Activated CD8-positive, alpha-beta memory T cell treated with anti-CD3 and anti-CD28 coated beads for 24 hours (primary cell): ENCODE measurements at places on chromosomes 16 and 17.

- DNase-seq: no peak
Measured at GRCh38 chr17:7466639-7467341, 12.6 kb downstream of the ZBTB4 start.

DNA sequence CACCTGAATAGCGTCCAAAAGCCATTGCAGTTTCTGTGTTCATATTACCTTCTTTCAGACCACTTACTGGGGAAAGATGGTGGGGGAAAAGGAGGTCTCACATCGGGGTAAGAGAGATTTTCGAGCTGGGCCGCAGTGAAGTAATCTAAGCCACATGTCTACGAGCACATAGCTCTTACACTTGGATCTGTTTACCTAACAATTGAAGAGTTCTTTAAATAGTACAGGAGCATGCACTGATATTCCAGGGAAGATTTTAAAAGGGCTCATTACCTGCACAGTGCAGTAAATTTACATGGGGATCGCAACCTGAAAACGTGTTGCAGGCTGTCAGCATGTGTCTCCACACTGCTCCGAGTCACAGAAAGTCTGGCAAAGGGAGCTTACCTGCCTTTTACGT lies 12.6 kb downstream of the MAF start:
- no peak for DNase-seq

DNA sequence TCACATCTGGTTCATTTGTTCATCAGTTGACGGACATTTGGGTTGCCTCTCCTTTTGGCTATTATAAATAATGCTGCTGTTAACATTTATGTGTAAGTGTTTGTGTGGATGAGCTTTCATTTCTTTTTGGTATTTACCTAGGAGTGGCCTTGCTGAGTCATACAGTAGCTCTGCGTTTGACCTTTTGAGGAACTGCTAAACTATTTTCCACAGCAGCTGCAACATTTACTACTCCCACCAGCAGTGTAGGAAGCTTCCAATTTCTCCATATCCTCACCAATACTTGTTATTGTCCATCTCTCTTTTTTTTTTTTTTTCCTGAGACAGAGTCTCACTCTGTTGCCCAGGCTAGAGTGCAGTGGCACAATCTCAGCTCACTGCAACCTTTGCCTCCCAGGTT lies 20.7 kb upstream of the PLCG2 start:
- no peak for DNase-seq

- DNase-seq: no peak
Measured at GRCh38 chr16:53899431-53899830, 195.5 kb downstream of the FTO start.

DNA sequence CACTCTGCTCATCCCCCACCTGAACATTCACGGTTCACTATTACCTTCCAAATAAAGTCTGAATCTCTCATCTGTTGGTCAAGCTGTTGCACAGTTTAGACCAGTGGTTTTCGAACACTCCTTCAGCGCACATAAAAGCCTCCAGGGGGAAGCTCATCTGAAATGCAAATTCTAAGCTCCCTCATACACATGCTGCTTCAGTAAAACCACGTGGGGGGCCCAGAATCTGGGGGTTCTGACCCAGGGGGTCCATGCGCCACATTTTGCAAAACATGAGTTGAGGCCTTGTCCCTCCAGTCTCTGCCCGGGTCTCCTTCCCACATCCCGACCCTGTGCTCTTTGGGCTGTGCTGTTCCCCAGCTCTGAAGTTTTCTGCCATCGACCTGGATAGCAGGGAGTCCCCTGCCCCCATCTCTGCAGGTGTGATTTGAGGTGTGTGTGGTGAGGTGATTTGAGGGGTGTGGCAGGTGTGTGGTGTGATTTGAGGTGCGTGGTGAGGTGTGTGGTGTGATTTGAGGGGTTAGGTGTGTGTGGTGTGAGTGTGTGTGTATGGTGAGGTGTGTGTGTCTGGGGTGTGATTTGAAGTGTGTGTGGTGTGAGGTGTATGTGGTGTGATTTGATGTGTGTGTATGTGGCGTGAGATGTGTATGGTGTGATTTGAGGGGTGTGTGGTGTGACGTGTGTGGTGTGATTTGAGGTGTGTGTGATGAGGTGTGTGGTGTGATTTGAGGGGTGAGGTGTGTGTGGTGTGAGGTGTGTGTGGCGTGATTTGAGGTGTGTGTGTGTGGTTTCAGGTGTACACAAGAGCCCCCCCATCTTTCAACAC lies 4.8 kb upstream of the RAB37 start:
- no peak for DNase-seq

GRCh38 chr17:32486701-32487472 lies at the start of gene CDK5R1:
TSS of gene CDK5R1 (plus strand) at chr17:32486993. CDS start at chr17:32487621, 628 bp downstream.
- DNase-seq: peak; percentile 86

DNA sequence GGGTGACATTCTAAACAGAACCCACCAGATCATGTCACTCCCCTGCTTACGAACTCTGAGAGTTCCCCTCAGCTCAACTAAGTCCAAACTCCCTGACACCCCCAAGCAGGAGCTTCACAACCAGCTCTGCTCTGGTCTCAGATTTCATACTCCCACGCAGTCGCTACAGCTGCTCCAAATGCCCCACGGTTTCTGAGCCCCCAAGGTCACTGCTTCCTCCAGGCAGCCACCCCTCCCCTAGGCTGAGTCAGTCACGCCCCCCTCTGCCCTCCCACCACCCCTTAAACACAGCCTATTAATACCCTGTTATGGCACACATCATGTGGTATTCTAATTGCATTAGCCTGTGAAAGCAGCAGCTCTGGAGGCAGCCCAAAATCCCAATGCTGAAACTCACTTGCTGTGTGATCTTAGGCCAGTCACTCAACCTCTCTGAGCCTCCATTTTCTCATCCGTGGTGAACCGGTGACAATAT lies 51.5 kb downstream of the GSG1L start:
- DNase-seq: no peak

DNA sequence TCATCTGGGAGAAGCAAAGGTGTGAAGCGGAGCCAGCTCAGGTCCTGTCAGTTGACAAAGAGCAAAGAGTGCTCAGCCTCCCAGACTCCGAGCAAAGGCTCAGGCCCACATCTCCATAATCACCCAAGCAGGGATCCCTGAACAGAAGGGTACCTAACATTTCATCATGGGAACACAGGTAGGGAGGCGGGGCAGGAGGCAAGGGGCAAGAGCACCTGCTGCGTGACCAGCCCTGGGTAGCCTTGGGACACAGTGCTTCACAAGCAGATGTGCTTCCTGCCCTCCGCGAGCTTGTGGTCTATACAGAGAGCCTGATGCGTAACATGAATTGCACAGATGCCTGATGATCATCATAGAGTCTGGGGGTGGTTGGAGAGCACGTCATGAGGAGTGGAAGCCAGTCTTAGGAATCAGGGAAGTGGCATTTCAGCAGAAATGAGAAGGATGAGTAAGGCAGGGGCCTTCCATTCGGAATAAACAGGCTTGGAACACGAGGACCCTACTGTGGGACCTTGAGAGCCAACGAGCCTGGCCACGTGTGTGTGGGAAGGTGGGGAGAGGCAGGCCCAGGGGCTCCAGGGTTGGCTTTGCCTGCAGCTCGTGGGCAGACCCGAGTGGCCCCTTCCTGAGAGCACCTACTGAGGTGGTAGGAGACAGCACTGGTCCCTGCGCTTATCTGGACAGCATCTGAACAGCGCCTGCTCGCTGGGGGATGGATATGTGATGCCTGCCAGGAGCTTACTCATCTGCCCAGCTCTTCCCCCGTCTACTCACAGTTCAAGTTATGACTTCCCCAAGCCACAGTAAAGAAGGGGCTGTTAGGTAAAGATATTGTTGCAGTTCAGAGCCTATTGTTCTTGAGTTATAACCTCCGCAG lies 125.8 kb downstream of the CCDC182 start:
- no peak for DNase-seq
